ENCODE measurements at places on chromosomes 2 and 18.
A peak's percentile ranks its signal among the peaks of the same experiment; 100 is the strongest.

GRCh38 chr2:205496772-205497171 lies 185.5 kb upstream of the NRP2 start:
- DNase-seq, result no peak

DNA sequence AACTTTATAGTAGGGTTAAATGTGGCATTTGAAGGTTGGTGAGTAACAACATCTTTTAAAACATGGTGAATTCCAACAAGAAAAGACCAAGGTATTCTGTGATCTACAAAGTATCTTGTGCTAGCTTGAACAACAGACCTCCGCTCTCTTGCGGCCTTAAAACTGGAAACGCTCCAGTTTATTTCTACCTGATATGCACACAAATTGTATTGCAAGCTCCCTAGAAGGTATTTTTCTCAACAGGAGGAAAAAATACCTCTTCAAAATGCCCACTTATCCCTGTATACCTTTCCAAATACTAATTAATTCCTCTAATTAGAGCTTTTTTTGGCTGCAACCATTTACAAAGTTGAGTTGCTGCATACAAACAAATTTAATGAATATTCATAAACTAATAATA lies 69.5 kb downstream of the KCNH7 start:
- no peak for DNase-seq

GRCh38 chr2:73436019-73436418 lies 50.4 kb downstream of the ALMS1 start:
- DNase-seq, result no peak

DNA sequence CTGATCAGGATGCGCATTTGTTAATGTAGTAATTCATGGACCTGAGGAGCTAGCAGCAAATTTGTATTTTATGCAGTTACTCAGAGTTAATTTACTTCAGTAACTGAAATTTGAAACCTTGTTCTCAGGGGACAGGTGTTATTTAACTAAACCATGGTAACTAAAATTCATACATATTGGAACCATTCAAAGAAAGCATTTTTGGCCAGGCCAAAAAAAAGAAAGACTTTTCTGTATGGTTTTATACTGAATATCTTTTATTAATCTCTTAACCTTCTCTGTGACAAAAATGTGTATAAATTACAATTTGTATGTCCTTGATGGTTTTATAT lies 4.4 kb upstream of the KLHL23 start:
- no peak for DNase-seq

DNA sequence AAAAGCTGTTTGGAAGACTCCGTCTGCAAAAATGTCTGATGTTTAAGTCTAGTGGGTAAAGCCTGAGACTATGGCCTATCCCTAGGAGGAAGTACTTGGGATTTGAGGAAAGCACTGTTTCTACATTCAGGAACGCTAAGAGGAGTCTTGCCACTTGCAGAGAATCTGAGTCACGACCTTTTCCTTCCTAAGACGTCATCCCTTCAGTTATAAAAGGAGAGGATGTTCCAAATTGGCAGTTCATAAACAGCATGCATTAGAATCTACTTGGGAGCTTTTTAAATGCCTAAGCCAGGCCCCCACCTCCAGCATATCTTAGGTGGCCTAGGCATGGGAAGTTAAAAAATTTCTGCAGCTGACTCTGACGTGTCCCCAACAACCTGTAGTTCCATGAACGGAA lies 125.9 kb downstream of the TTC32 start:
- DNase-seq, result no peak

- no peak for DNase-seq
Observed at GRCh38 chr18:31825772-31826171, 65.1 kb upstream of the SLC25A52 start.

- DNase-seq, result no peak
Observed at GRCh38 chr2:109549016-109549590, 64.7 kb downstream of the SEPTIN10 start.

DNA sequence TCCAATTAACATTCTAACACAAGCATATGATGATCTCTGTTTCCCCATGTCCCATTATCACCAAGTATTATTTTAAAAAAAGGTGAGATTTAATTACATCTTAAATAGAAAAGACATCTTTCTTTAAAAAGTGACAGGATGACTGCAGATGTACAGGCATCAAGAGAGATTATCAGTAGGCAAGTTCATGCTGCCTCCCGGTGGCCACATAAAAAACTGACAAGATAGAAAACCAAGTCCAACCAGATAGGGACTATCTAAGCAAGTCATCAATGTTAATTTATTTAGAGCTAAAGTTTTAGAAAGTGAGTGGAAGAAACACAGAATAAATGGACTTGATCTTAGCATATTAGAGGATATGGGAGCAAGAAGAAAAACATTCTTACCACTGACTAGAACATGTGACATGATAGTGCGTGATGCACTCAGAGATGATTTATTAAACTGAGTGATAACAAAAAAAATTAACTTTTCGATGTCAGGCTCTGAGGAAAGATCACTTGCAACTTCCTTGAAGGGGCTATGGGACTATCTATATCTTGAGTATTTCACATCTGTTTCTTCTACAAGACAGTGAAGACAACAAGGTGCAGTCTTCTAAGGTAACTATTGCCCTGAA lies 5.4 kb upstream of the TDRD15 start:
- peak; percentile 2 for DNase-seq

GRCh38 chr18:3236470-3236869 lies 11.1 kb upstream of the MYL12A start:
- DNase-seq, result no peak

Data from stimulated activated CD4-positive, alpha-beta T cell treated with anti-CD3 and anti-CD28 coated beads, Interleukin-4, amount 100 ng/mL, for 48 hours (primary cell).